NCI-H774 (cell line): ENCODE measurements at places on chromosomes 7 and 10.

- no peak for DNase-seq
Observed at GRCh38 chr7:37285706-37286453, 162.8 kb downstream of the ELMO1 start.

DNA sequence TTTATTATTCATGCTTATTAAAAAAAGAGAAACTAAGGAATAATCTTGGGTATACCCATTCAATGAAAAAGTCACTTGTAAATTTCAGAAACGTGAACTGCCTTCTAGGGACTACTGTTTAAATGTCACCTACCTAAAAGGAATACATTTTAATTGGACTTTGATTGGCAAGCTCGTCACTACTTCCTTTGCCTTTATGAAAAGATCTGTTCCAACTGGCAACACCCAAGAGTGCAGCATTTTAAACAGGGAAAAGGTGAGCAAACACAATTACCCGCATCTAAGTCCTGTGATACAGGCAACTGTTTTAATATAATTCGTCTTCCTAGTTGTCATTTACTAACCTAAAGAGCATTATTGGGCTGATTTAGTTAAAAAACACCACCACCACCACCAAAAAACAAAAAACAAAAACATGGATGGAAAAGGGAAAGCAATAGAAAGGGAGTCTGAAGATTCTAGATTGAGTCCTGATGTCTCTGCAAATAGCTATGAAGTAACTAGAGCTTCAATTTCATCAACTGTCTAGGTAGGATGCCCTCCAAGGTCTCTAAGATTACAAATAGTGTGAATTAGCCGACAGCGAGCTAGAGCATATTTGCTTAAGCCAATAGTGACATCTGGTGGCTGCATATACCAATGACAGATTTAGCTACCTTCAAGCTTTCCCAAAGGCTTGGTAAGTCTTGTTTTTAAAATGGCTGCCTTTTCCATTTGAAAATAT lies 33.8 kb upstream of the ICA1 start:
- peak; percentile 84 for DNase-seq

- no peak for DNase-seq
Observed at GRCh38 chr10:87691506-87692070, 31.9 kb downstream of the PAPSS2 start.

- no peak for DNase-seq
Observed at GRCh38 chr10:113320987-113321386, 231.9 kb upstream of the HABP2 start.

DNA sequence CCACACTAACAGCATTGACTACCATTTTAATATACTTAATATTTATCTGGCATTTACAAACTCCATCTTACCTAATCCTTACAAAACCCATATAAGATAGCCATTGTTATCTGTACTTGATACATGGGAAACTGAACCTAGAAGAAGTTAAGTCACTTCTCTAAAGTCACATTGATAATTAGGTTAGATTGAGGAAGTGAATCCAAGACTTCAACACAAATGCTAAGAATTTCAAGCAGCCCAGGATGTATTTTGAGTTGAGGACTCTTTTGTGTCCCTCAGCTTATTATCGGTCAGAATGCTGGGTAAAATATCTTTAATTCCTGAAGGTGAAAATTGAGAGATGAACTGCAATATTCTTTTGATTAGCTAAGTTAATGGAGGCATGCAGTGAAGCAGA lies 465.5 kb downstream of the PHTF2 start:
- no peak for DNase-seq

DNA sequence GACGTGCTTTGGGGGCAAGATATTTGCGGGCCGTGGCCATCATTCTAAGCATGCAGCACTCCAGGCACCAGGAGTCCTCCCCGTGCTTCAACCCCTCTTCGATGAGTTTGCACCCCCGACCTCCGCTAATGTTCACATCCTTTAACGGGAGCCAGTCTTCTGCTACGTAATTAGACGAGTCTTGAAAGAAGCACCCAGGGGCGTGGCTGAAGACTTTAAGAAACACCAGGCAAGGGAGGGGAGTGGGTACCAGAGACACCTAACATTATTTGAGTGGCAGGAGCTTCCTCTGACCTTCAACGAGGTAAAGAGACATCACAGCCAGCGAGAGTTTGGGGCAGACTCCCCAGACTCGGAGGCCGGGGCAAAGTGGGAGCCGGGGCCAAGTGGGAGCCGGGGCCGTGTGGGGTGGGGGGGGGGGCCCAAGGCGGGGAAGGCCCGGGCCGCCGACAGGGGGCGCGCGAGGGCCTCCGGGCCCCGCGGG lies 31.1 kb upstream of the TOMM7 start:
- DNase-seq, result no peak

GRCh38 chr7:37061849-37062559 lies 337.7 kb upstream of the AOAH start:
- no peak for DNase-seq

DNA sequence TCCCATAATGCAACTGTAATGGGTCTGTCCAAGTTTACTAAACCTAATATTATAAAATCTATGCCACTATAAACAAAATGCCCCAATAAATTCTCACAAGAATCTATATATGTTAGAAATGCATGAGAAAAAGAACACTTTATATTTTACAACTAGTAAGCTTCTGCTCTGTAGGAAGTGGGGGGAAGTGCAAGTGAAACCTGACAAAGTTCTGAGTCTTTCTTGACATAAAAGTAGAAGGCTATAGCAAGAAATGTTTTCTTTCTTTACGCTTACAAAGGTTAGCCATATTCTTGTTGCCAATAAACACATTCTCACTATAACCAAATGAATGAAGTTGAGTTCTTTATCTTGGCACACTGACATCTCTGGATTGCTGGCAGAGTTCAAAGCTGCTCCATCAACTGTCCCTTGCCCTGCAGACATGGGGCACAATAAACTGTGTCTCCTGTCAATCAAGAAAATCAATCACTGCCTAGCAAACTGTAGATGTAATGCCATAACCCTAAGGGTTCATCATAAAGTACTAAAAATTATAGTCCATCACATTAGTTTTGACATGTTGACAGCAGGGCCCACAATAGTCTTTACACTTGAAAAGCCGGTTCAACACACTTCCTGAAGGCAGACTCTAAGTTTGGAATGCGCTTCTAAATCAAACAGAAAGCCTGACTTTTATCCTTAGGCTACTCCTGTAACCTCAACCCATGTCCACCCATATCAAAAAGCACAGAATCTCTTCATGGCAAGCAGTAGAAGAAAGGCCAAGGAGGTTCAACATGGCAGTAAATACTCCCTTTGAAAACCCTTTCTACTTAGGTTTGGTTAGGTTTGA lies 58.6 kb downstream of the TPK1 start:
- DNase-seq, result no peak

GRCh38 chr10:47013507-47014154 lies 102.4 kb downstream of the PTPN20 start:
- DNase-seq, result no peak

- DNase-seq, result no peak
Observed at GRCh38 chr7:128163473-128163872, 77.6 kb upstream of the LEP start.
